GM04503 (cell line): ENCODE measurements at places on chromosomes 7 and 10.

DNA sequence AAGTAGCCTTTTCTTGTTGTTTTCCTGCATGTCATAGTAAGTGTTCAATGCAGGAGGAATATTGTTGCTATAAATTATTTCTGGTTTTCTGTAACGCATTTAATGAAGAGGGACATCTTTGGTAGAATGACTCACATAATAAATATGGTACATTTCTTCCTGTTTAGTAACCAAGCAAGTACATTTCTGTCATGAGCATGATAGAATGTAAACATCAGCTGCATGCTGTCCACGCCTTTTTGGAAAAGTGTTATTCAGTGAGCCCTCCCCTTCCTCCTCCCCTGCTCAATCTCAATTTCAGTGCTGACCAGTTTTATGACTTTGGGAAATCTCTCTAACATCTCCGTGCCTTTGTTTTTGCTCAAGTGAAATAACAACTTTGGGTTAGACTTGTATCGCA is 664.0 kb downstream of the XPNPEP1 start:
- peak; percentile 46 for DNase-seq

DNA sequence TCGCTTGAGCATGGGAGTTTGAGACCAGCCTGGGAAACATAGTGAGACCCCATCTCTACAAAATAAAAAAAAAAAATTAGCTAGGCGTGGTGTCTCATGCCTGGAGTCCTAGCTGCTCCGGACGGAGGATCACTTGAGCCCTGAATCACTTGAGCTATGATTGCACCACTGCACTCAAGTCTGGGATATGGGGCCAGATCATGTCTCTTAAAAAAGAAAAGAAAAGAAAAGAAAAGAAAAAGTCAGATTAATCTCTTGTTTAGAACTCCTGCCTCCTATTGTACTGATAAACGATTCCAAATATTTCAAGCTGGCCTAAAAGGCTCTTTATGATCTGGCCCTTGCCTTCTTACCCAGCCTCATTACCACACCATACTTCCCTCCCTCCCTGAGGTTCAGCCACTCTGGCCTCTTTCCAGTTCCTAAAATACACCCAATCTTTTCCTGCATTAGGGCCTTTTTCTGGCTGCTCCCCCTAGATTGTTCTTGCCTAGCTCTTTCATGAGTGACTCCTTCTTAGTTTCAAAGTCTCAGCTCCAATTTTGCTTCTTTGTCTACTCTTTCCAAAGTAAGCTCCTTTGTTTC is 41.7 kb downstream of the VCL start:
- peak; percentile 50 for DNase-seq

- peak; percentile 55 for DNase-seq
Measured at GRCh38 chr10:51137756-51138529, 63.7 kb downstream of the PRKG1 start.

- DNase-seq = peak; percentile 69
Measured at GRCh38 chr7:43038254-43038653, 74.2 kb upstream of the HECW1 start.

DNA sequence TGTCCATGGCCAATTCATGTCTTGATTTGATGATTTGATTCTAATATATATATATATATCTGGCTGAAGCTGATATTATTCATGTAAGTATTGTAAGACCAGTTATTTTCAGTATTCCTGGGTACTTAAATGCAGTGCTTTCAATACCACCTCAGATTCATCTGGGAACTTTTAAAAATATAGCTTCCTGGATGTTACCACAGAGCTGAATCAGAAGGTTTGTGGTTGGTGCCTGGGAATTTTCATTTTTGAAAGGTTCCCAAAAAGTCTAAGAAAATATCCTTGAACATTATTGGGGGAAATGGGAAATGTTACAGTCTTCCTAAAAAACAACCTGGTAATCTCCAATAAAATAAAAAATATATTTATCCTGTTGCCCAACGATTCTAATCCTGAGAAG is 10.7 kb upstream of the PPP3CB start:
- DNase-seq = peak; percentile 30

DNA sequence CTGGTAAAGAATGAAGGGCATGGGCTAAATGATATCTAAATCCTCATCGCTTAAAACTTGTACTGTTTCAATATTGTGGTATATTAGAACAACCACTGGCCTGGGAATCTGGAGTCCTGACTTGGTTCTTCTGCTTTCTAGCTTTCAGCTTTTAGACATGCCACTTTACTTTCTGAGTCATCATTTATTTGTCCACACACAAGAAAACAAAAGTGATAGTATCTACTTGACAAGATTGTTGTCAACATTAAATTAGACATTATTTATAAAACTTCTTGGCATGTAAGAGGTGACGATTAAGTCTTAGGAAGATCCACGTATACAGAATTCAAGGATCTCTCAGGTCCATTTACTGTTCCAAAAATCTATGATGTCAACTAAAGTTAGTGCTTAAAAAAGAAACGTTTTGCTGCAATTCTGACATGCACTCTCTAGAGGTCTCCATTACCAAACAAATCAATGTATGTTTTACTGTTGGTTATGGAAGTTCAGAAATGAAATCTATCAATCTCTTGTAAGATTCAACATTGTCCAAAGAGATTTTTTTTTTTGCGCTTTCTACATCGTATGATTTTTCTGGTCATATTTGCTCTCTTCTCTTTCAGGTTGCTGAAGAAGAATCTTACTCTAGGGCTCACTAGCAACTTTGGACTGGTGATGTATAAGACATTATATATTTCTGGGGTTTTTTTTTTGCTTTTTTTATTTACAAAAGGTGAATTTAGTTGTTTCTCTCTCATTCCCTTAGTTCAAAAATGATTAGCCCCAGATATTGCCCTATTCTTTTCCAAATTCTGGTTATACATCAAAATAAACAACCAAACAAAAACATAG is 53.6 kb upstream of the DYNC1I1 start:
- DNase-seq = no peak

DNA sequence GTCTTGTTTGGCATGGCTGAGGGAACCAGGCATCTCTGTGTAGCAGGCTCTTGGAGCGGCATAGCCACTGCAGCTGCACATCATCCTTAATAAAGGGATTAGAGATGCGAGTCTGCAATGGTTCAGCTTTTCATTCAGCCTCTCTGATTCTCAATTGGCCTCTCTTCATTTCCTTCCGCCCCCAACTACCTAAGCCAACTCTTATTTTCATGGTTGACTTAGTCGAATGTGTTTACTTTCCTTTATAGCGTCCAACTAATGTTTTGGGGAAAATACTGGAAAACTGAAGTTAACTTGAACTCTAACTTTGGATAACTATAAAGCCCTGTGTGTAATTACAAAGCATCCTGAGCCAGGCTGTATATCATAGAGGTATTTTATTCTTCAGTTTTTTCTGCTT is 202.2 kb upstream of the KIAA1217 start:
- no peak for DNase-seq

- no peak for DNase-seq
Measured at GRCh38 chr7:30915751-30916150, 4.1 kb downstream of the AQP1 start.

GRCh38 chr10:32149252-32149955 is 93.2 kb upstream of the KIF5B start:
- peak; percentile 94 for DNase-seq

- no peak for DNase-seq
Measured at GRCh38 chr10:98295907-98296306, 27.9 kb upstream of the LOXL4 start.

DNA sequence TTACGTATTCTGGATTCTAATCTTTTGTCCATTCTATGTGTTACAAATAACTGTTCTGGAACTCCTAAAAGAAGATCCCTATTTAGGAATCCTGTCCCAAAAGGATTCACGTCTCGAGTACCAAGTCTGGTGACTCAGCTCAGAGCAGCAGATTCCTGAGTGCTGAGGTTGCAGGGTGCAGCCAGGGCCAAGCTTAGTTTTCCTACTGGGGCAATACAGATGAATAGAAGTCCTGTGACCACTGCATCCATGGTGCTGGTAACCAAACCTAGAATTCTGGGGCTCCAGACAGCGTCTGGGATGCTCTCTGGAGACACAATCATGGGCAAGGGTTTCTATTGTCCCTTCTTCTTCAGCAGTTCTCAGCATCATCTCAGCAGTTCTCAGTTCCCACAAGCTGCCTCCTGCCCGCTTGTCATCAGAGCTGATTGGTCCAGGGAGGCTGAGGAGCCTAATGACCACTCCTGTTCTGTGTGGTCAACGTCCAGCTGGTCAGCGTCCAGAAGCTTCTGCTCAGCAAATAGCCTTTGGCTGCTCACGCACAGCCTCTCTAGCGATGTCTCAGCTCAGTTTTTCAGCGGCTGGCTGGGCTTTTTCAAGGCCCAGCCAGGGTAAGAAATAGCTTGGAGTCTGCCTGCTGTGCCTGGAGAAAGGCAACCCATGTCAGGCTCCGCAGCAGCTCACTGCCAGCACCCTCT is 50.4 kb upstream of the C7orf33 start:
- peak; percentile 35 for DNase-seq

GRCh38 chr10:101080933-101081931 is 19.4 kb downstream of the KAZALD1 start:
- no peak for DNase-seq

DNA sequence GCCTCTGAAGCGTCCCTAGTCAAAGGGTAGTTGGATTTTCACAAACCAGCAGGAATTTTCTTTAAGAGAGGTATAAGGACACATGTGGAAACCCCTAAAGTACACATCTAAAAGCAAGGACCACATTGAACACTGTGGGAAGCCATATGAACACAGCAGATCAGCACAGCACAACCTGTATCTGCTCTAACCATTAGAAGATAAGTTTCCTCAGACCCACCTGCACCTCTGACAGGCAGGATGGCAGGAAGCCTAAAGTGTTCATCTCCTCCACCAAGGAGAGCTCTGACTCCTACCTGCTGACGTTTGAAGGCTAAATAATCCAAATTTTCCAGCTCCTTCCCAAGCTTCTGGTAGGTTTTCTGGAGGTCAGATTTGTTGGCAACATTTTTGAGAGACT is 174.4 kb downstream of the CTNNA3 start:
- DNase-seq = no peak

DNA sequence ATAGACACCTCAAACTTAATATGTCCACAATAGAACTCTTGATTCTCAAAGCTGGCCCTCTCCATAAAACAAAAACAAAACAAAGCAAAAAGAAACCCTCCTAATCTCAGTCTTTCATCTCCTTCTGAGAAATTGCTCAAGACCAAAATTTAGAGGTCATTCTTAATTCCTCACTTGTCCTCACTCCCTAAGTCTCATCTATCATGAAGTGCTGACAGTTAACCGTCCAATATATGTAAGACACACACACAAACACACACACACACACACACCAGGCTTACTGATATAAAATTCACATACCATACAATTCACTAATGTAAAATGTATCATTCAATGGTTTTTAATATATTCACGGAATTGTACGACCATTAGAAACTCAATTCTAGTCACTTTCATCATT is 17.0 kb upstream of the SVIL start:
- no peak for DNase-seq

GRCh38 chr7:118872568-118872967 is 648.1 kb downstream of the ANKRD7 start:
- no peak for DNase-seq

DNA sequence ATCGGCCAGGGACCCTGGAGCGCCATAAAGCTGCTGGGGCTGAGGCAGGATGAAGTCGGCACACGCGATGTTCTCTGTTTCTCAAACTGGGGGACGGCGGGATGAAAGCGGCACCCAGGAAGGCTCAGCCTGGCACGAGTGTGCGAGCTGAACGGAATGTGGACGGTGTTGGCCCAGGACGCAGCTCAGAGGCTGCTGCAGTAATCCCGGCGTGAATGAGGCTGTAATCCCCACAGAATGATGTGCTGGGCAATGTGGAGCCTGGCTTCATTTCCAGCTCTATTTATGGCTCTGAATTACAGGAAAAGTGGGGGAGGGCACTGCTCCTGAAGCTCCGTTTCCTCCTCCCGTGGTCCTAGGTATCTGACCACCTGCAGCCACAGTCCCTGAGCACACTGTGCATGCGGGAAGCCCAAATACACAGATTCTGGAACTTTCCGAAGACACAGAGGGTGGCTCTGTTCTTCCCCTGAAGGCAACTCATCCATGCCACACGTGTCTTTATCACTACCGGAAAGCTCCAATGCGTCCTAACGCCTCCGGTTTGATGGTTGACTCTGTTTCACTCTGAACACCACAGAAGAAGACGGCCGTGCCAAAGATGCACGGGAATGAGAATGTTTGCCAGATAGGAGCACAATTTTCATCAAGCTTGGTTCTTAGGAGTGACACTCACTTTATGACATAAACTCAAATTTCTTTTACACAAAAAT is 37.6 kb downstream of the KLF6 start:
- no peak for DNase-seq

- no peak for DNase-seq
Measured at GRCh38 chr10:13767676-13768178, 181.0 kb downstream of the PRPF18 start.

DNA sequence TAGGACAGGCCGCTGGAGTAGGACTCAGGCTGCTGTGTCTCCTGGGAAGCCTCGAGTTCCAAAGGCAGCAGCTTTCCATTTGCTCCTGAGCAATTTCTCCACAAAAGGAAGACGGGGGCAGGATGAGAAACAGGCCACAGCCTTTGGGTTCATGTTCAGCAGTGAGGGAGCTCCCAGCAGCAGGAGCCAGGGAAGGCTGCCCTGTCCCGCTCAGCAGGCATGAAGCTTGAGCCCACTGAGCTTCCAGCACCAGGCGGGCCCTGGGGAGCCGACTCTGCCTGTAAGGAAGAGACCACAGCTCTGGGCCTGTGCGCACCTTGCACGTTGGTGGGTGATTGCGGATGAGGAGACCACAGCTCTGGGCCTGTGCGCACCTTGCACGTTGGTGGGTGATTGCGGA is 527.2 kb downstream of the TCERG1L start:
- DNase-seq = no peak

DNA sequence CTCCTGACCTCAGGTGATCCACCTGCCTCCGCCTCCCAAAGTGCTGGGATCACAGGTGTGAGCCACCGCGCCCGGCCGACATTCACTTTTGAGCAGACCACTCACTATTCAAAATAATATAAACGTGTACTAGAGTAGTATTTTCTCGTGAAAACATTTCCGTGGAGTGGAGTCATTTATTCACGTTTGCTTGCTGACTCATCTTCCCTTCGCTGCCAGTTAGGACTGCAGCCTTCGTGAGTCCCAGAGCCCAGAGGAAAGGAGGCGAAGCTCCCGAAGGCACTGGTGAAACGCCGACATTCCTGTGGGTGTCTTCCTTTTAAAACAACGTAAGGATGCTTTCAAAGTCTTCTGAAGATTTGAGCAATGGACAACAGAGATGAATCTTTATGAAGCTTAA is 10.9 kb upstream of the INPP5A start:
- DNase-seq = peak; percentile 88

- no peak for DNase-seq
Measured at GRCh38 chr7:18109762-18110161, 82.1 kb upstream of the PRPS1L1 start.

DNA sequence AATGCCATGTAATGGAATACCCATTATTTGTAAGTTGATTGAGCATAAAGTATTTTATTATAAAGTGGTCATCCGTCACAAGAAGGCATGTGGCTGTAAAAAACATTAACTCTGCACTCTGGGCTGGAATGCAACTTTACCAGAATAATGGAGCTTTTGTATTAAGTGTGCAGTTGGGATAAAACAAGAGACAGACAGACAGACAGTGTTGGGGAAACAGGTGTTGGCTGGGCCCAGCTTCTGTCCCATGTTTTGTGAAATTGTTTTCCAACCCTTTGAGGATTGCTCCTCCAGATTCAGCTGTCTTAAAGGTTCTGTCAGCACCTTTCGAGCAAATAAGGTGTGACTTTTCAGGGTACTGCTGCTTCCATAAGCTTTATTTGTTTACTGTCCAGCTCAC is 67.9 kb upstream of the NFKB2 start:
- DNase-seq = no peak

GRCh38 chr7:50197549-50197948 is 104.5 kb upstream of the ZPBP start:
- DNase-seq = no peak

GRCh38 chr10:101295261-101295660 is 58.7 kb upstream of the BTRC start:
- no peak for DNase-seq
